ENCODE measurements at places on chromosomes 2 and 18.

GRCh38 chr2:144206019-144206418 is 313.9 kb downstream of the ZEB2 start:
- DNase-seq, result no peak

- no peak for DNase-seq
Observed at GRCh38 chr2:180516232-180516631, 464.2 kb upstream of the UBE2E3 start.

DNA sequence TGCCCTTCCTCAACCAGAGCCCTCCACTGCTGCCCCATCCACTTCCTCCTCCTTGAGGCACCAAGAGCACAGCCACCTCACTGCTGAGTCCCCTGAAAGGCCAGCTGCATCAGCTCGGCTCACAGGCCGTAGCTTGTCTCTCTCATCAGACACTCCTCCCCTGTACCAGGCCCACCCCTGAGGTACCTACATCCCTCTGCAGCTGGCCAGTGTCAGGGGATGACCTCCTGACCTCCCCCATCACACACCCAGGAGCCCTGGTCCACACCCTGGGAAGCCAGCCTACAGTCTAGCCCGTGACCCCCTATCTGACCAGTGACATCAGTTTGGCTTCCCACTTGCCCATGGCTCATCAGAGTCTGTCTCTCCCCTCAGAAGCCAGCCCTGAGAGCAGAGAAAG is 205.6 kb downstream of the TNS1 start:
- DNase-seq, result no peak

DNA sequence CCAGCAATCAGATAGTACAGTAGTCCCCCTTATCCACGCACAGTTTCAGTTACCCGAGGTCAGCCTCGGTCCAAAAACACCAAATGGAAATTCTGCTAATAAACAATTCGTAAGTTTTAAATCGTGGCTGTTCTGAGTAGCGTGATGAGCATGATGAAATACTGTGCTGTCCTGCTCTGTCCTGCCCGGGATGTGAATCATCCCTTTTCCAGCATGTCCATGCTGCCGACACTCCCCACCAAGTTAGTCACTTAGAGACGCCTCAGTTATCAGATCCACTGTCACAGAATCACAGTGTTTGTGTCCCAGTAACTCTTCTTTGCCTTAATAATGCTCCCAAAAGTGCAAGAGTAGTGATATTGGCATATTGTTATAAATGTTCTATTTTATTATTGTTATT is 62.1 kb downstream of the MEX3C start:
- DNase-seq, result no peak

GRCh38 chr2:191015831-191016230 is 1.9 kb upstream of the STAT1 start:
- DNase-seq, result no peak

GRCh38 chr18:11147962-11148679 is 1.2 kb downstream of the PIEZO2 start:
- DNase-seq, result no peak

GRCh38 chr2:233816771-233817170 is 37.6 kb downstream of the HJURP start:
- DNase-seq, result no peak

GRCh38 chr18:10726198-10727068 is 200.6 kb downstream of the NAPG start:
- no peak for DNase-seq

DNA sequence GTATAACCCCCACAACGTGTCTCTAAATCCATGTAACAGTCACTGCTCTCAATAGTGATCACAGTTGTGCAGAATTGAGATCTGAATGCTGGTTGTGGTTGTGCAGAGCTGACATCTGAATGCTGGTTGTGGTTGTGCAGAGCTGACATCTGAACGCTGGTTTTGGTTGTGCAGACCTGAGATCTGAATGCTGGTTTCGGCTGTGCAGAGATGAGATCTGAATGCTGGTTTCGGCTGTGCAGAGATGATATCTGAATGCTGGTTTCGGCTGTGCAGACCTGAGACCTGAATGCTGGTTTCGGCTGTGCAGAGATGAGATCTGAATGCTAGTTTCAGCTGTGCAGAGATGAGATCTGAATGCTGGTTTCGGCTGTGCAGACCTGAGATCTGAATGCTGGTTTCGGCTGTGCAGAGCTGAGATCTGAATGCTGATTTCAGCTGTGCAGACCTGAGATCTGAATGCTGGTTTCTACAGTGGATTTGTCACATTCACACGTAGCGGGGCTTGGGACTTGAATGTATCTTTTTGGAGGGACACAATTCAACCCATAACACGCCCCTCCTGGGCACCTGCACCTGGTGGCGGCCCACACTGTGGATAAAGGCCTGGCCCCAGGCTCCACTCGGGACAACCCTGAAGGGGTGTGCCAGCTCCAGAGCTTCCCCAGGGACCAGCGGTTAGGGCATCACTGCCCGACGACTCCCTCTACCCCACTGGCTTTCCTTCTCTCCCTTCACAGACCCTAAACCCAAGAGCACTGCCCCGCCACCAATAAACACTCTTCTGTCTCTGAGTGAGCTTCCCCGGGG is 51.1 kb upstream of the SLC66A3 start:
- peak; percentile 28 for DNase-seq

- no peak for DNase-seq
Observed at GRCh38 chr18:25495606-25496005, 143.6 kb upstream of the ZNF521 start.

- no peak for DNase-seq
Observed at GRCh38 chr2:191666732-191667131, 11.2 kb upstream of the NABP1 start.

GRCh38 chr2:152071092-152071491 is 27.8 kb downstream of the CACNB4 start:
- no peak for DNase-seq

- DNase-seq, result no peak
Observed at GRCh38 chr2:234633581-234634230, 136.8 kb upstream of the ARL4C start.

GRCh38 chr2:174117951-174118930 is 130.1 kb downstream of the OLA1 start:
- no peak for DNase-seq

GRCh38 chr2:172768401-172768800 is 32.8 kb downstream of the RAPGEF4 start:
- DNase-seq, result no peak

DNA sequence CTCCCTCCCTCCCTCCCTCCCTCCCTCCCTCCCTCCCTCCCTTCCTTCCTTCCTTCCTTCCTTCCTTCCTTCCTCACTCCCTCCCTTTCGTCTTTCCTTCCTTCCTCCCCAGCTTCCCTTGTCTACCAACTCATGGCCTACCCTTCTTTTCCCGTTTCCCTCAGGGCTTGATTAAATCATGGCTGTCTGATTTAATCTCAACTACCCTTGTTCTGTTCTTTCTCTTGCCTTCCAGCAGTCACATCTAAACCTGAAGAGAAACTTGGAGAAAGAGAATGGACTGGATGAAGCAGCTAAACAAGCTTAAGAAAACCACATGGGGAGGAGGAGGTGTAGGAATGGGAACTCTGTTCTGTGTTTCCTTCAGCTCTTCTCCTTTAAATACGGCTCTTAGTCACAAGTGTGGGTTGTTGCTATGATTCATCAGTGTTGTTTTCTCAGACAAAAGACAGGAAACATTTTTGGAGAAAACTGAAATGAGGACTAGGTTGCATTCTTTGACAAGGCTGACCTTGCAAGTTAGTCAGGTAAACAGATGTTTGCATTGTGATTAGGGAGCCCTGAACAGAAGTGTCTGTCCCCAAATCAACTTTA is 177.9 kb downstream of the LRRTM1 start:
- no peak for DNase-seq

GRCh38 chr2:156901373-156902031 is 356.0 kb upstream of the GALNT5 start:
- DNase-seq, result no peak
